ENCODE measurements at places on chromosomes 7 and 10. TPM values are rescaled to one million over a fixed set of nuclear protein-coding genes. Genes with fewer than 3 reads are reported as not detected.

Gene TUBB8
- total RNA-seq: 0.42 TPM

Gene LEP
- not detected for total RNA-seq

Gene AOC1
- not detected for total RNA-seq

Gene SHTN1
- total RNA-seq: 0.40 TPM

Gene LBX1
- not detected for total RNA-seq

Measured in activated CD4-positive, alpha-beta T cell treated with anti-CD3 and anti-CD28 coated beads, Interleukin-2, amount 10 ng/mL, durations not matched to agents 7 days and 5 days (primary cell).